Heart right ventricle (tissue), 16 donors: ENCODE measurements at places on chromosomes 12 and 14.

GRCh38 chr12:132359971-132360370 lies 30.6 kb upstream of the GALNT9 start:
- DNase-seq, result no peak

DNA sequence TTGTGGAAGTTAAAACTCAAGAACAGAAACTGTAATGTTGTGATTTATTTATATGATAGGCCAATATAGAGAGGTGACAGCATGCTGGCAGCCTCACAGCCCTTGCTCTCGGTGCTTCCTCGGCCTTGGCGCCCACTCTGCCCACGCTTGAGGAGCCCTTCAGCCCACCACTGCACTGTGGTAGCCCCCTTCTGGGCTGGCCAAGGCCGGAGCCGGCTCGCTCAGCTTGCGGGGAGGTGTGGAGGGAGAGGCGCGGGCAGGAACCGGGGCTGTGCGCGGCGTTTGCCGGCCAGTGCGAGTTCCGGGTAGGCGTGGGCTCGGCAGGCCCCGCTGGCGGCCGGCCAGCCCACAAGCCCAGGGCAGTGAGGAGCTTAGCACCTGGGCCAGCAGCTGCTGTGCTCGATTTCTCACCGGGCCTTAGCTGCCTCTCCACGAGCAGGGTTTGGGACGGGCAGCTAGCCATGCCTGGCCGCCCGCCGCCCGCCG lies 65.8 kb upstream of the SLC8A3 start:
- no peak for DNase-seq

- DNase-seq, result no peak
Measured at GRCh38 chr12:111953455-111953854, 59.5 kb downstream of the TMEM116 start.

- no peak for DNase-seq
Measured at GRCh38 chr12:81381951-81382350, 304.1 kb downstream of the ACSS3 start.

DNA sequence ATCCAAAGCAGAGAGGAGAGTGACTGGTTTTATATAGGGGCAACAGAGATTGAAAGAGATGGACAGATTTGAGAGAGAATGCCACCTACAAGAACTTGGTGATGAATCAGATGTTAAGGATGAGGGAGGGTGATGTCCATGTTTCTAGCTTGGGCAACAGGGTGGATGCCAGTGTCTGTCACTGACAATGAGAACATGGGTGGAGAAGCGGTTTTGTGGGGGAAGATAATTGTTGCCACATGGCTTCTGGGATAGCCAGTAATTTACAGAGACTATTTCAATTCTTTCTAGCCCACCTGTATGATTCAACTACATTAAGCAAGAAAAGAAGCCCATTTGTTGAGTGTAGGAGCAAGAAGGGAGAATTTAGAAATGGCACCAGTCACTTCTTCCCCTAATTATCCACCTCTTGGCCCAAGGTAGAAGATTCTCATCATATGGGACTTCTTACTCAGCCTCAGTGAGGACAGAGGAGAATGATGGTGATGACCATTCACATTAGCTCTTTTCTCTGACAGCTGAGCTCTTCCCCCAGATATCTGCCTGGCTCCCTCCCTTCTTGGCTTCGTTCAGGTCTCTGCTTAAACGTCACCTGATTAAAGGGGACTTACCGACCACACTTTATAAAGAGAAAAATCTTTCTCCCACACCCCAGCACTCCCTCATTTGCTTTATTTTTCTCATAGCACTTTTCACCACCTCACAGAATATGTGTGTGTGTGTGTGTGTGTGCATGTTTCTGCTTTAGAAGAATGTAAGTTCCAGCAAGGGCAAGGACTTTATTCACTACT lies 117.8 kb downstream of the DUSP6 start:
- no peak for DNase-seq

GRCh38 chr14:103198131-103199105 lies 75.2 kb downstream of the TNFAIP2 start:
- no peak for DNase-seq

DNA sequence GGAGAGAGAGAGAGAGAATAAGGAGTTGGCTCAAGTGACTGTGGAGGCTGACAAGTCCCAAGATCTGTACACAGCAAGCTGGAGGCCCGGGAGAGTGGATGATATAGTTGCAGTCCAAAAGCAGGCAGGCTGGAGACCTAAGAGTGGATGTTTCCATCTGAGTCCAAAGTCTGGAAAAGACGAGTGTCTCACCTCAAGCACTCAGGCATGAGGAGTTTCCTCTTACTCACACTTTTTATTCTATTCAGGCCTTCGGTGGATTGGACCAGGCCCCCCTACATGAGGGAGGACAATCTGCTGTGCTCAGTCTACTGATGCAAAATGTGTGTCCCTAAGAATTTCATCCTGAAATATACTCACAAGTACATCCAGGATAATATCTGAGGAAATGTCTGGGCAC lies 484.6 kb downstream of the VRK1 start:
- no peak for DNase-seq

DNA sequence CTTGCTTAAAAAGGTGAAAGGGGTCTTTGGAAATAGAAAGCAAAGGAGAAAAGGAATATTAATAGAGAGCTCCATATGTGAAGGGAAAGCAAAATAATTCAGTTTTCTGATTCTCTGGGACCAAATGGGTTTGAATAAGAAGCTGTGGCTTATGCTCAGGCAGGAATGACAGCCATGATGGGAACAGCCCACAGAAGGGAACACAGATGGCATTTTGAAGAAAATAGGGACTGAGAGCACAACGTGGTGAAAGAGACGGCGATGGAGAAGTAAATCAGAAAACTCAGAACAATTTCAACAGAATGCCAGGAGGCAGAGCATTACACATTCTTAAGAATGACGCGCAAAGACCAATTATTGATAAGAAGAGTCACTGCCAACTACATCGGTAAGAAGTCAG lies 102.8 kb downstream of the STXBP6 start:
- no peak for DNase-seq

GRCh38 chr12:124939421-124940142 lies 25.1 kb upstream of the UBC start:
- peak; percentile 89 for DNase-seq

DNA sequence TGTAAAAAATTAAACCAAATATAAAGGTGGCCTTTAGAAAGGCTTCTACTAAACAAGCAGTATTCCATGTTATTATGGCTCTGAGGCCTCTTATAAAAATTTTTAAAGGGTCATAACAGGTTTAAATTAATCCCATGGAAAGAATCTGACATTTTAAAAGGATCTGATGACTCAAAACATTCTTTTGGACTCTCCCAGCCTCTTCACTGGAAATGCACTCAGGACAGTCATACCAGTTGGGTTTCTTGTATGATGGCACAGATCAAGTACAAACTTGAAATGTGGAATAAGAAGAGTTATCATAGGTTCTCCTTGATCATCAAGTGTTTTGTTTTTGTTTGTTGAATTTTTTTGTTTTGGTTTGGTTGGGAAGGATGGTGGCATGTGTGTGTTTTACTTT lies 50.8 kb downstream of the PPP2R5E start:
- no peak for DNase-seq

GRCh38 chr14:63764620-63765139 lies 36.8 kb upstream of the SGPP1 start:
- DNase-seq, result no peak

DNA sequence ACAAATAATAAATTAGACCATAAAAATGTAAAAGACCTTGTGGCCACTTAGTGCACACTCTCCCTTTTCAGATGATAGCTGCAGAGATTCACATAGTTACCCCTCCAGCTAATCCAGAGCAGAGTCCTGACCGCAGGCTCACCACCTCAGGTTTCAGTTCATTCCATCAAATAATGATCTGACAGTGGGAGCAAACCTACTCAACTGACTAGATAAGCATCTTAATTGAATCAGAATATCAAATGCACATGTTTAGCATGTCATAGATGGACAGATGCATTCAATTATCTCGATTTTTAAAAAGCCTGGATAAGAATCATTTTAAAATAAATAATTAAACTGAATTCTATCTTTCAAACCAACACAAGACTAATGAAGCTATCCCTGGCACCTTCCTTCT lies 242.3 kb upstream of the PDZRN4 start:
- DNase-seq, result no peak

- DNase-seq, result peak; percentile 54
Measured at GRCh38 chr14:96100161-96101064, 61.3 kb downstream of the C14orf132 start.

DNA sequence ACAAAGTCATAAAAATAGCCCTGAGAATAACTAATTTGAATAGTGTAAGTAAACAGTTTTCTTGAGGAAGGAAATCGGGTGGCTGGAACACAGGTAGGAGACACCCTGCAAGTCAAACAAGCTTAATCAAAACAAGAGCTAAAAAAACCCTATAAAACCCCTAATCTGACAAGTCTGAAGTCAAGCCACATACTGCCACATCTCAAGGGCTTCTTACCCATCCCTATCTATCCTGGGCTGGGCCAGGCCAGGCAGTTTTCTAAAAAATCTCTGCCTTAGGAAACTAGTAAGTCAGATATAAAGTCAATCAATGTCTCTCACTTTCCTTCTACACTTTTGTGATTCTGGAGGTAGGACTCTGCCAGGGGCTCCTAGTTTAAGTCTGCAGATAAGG lies 15.3 kb downstream of the UBE2N start:
- DNase-seq, result no peak

DNA sequence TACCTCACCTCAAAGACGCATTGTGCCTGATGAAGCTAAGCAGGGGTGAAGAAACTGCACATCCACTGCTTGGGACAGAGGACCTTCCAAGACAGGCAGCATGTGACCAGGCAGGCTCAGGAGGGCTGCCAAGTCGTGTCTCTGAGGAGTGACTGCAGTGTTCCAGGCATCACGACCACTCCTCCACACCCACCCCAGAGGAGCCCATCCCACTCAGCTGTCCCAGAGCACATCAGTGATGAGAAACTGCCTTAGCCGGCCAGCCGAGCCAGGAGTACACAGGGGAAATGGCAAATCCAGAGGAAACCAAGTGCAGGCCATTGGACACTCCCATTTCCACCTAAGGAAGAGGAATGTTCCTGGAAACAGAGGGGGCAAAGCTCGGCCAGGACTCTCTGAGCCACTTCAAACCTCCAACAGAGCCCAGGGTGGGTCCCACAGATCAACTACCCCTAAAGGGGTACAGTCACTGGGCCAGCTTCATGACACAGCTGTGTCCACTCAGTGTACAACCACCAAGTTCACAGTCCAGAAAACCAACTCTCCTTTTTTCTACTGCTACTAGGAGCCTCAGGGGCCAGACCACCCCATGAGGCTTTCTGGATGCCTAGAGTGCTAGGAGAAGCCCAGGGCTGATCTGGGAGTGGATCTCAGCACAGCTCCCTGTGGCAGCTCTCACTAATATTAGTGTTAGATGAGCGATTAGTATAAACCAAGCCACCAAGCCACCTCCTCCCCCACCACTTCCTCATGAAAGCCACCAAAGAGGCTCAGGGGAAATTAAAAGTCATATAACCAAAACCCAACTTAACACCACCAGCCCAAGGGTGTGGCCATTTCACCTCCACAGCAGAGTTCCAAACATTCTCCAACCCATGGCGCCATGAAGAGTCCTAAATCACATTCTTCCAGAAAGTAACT lies 15.4 kb downstream of the PXN start:
- peak; percentile 83 for DNase-seq

DNA sequence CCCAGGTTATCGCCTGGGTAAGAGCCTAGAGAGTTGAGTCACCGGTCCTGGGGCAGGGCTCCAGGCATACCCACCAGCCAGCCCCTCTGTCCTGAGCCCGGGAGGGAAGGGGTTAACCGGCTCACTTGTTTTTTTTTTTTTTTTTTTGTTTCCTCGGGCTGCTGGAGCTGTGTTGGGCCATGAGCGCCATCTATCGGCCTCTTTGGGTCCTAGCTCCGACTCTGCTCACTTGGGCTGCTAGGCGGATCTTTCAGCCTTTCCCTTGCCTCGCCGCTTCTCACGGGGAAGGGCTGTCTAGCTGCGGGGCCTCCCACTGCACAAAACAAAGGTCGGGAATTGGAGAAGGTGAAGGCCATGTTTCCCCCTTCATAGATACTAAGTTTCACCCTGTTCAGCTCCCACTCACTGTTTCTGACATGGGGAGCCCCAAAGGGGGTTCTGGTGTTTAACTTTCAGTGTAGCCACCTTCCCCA lies 2.8 kb upstream of the SMUG1 start:
- DNase-seq, result peak; percentile 72

DNA sequence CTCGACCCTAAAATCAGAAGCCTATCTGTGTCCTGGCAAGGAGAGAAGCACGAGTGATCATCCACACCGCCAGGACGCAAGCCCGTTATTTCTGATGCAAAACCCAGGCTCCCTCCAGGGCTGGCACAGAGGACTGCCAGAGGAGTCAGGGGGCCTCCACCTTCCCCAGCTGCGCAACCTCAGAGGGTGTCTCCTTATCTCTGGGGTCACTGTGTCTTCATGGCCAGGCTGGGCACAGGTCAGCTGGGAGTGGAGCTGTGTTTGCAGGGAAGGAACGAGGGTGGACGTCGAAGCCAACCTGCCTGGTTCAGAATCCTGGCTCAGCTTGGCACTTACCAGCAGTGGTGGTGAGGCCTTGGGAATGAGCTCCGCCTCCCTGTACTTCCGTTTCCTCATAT lies 12.0 kb upstream of the SERPINA3 start:
- no peak for DNase-seq

GRCh38 chr14:100896369-100897060 lies 7.0 kb downstream of the RTL1 start:
- no peak for DNase-seq

DNA sequence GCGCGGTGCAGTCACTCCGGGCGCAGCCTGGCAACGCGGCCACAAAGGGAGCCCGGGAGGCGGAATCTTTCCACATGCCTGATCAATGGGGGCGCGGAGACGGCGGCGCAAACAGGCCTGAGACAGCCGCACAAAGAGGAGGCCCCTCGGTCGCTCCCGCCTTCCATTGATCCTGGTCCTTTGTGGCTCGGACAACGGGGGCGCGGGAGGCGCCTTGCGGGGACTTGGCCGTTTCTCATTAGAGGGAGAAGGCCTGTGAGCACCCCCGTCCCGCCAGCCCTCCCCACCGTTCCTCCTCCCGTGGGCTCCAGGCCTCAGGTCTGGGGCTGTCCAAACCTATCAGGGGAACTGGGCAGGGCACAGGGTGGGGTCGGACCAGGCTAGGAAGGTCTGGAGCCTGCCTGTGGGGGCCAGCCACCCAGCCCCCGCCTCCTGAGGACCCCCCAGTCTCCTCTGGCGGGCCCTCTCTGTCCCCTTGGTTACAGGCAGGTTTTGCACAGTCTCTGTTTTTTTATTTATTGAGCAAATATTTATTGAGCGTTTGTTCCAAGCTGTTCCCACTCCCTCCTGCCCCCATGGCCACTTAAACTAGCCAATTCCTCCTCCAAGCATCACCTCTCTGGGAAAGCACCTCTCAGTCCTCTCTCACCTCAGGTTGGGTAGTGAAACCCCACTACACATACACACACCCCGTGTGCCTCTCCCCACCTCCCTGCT lies 29.0 kb upstream of the MSI1 start:
- DNase-seq, result no peak

DNA sequence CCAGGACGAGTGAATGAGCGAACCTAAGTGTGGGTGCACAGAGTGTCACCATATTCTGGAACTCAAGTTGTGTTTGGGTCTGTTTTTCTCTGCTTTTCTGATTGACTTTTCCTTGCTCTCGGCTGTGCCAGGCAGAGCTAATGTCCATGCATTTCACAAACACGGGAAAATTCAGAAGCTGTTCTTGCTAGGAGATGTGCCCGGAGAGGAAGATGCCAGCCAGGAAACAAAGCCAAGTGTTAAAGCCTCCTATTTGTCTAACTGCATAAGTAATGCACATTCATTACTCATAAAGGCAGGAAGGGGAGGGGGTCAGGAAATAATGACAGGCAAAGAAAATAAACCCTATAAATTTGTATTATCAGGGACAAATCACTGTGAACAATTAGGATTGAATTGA lies 250.4 kb upstream of the SFSWAP start:
- no peak for DNase-seq

GRCh38 chr14:23056145-23056955 lies 970 bp downstream of the CDH24 start:
- peak; percentile 60 for DNase-seq
